ENCODE measurements at places on chromosomes 2 and 18.

GRCh38 chr2:43424262-43425207, 171.3 kb downstream of the THADA start:
- DNase-seq: no peak

DNA sequence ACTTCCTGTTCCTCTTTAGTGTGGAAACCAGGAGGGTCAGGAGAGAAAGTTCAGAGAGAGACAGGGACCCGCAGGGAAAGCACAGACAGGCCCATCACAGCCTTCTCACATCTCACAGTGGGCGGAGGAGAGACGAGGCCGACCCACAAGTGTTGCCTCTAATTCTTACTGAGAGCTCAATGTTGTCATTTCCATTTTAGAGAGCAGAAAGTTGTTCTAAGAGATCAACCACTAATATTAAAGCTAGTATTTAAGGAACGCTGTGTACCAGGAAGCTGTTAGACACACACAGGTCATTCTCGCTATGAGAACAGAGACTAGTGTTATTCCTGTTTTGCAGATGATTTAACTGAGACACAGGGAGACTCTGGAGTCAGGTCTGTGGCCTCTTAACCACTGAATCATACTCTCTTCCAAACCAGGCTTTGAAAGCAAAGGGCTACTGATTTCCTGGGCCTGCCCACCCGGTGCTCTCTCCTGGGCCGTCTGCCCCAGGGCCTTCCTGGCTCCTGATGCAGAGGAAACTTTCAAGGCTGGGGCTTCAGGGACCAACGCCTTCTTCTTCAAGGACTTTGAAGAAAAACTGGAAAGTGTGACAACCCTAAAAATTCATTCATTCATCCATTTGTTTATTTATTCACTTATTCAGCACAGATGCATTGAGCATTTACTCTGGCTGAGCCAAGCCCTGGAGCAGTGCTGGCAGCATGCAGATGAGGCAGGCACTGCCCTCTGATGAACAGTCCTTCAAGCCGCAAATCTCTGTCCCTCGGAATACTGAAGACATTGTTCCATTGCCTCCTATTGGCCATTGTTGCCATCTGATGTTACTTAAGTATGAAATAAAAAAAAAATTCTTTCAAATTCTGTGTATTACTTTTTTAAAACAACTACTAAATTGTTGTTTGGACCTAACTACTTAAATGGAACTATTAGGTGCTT, 37.2 kb upstream of the BIN1 start:
- no peak for DNase-seq

DNA sequence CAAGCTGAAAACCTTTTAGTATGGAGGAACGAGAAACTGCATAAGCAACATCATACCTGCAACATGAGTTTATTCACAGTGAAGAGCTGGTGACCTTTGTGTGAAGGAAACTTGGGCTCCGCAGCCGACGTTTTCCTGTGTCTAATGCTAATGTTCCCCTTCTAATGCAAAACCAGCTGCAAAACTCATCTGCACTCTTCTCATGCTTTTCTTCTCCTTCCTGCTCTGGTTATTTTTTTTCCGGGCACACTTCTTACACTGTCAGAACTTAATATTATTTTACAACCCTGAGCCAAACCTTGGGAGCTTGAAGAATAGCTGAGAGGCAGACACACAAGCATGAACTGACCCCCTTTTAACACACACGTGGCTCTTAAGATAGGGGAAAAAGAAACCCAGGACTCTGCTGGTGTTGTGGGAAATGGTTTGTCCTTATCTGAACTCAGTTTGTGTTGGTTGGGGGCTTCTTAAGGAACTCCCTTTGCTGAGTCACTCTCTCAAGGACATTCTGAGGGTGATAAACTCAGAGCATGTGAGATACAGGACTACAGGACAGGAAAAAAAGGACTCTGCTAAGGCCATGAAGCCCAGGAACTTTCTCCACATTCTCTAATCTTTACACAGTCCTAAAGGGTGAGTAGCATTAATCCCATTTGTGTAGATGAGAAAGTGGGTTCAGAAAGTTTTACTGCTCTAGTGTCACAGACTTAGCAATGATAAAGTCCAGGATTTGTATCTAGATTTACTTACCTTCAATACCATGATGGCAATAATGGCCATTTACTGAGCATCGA, 439.3 kb upstream of the TRIB2 start:
- DNase-seq: no peak

GRCh38 chr2:224523626-224524577, 61.3 kb downstream of the CUL3 start:
- no peak for DNase-seq

GRCh38 chr2:224401641-224402342, at the start of gene FAM124B:
FAM124B (minus strand) TSS chr2:224402107; CDS start chr2:224401768, 339 bp downstream.
- no peak for DNase-seq
